ENCODE measurements at places on chromosomes 13 and 19.

DNA sequence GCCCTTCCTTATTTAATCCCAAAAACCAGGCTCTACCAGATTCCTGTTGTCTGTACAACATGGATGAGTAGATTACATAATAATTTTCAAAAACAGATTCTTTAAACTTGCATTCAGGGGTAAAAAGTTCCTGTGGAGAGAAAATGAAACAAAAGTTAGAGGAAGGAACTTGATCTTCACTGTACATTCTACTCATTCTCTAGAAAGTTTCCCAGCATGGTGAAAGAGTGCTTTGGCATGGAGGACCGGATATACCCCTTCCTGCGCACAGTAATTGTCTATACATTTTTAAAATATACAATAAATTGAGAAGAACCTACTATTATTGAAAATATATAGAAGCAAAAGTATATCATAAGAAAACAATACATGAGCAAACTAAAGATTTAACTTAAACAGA lies 274.2 kb downstream of the ITGBL1 start:
- H3K4me3 ChIP-seq, result no peak overlapping the region
- no peaks in the 10 kb centered on the region for H3K4me1 ChIP-seq
- no peak overlapping the region for H3K27ac ChIP-seq
- DNase-seq, result no peak
- no peaks in the 10 kb centered on the region for H3K27me3 ChIP-seq

DNA sequence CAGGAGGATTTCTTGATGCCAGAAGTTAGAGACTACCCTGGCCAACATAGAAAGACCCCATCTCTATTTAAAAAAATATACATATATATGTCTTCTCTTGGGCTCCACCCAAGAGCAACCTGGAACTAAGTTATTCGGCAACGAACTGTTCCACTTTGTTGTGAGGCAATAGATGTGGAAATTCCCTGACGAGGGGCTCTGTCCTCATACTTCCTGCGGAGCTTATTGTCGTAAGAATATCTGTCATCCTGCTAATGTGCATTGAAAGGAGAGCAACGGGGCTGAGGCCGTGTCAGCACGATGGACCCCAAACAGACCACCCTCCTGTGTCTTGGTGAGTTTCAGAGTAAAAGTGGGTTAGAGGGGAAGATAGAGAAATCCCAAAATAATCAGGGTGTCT lies at the start of gene FCAR:
Gene FCAR (plus strand): TSS at position 246 of the 400 bp plus-strand sequence. CDS start 55 bp downstream, at position 301.
- H3K4me3 ChIP-seq, result no peak within 1 kb of the TSS
- H3K27me3 ChIP-seq, result no peaks in the 10 kb centered on the region
- H3K36me3 ChIP-seq, result no peaks in the 10 kb centered on the region
- H3K4me1 ChIP-seq, result no peaks in the 10 kb centered on the region
- DNase-seq, result no peak

DNA sequence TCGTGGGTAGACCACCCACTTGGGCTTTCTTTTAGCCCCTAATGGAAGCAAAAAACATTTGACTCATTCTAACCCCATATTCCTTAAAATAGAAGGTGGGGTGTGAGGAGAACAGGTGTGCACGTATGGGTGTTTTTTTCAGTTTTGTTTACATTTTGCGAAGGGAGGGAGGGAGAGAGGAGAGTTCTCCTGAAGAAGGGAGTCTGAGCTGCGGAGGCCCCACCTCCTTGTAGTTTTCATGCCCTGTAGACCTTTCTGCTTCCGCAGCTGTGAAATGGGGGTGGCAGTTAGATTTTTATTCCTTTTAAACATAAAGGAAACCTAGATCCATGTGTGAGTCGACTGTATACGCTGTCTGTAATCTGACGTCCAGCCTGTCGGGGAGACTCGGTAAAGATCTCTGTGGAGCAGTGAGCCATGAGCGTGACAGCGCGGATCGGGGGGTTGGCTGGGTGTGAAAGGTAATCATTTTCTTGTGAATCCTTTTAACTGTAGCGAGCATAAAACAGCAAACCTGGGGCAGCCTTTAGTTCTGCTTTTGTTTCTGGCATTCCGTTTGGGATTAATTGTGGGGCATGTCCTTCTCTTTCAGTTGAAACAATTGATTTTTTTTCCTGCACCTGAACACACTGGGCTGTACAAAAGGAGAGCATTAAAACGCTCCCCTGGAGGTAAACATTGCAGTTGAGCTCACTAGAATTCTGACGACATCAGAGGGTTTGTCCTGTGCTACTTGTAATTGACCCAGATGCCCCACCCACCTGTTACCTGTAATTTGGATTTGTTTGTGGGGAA lies 2.3 kb downstream of the UPF1 start:
- H3K4me3 ChIP-seq, result no peak overlapping the region
- no peak overlapping the region for H3K27ac ChIP-seq
- H3K27me3 ChIP-seq, result no peaks in the 10 kb centered on the region
- H3K36me3 ChIP-seq, result no peaks in the 10 kb centered on the region
- H3K4me1 ChIP-seq, result peaks cover 4% of the 10 kb centered on the region

GRCh38 chr19:18435178-18435841 lies 2.6 kb downstream of the ISYNA1 start:
- H3K4me3 ChIP-seq, result no peak overlapping the region
- no peak for DNase-seq
- H3K36me3 ChIP-seq, result peaks cover 5% of the 10 kb centered on the region
- H3K4me1 ChIP-seq, result peaks cover 19% of the 10 kb centered on the region
- no peak overlapping the region for H3K27ac ChIP-seq

DNA sequence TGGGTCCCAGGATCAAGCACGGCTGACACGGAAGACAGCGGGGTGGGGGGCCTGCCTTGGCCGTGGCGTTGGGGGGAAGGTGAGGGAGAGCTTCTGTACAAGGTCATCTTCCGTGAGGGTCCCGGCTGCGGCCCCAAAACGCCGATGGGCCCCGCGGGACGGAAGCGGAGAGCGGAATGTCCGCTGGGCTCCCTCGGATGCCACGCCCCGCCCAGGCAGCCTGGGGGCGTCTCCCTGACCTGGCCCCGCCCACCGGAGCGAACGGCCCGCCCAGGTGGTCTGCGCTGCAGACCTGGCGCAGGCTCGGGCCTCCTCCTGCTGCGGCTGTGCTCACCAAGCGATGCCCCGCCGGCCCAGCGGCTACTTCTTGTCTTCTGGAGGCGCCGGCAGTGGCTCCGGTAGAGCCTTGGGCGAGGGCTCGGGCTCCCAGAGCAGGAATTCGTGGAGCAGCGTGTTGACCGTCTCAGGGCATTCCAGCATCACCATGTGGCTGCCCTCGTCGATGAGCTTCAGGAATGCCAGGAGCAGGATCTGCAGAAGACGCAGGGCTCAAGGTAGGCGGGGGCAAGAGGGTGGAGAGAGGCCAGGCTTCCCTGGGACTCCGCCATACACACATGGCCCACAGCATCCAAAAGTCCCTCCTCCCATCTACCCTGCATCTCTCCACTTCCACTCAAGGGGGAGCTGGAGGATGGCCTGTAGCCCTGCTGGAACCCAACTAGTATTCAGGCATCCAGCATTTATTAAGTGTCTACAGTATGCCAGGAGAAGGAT lies 10.7 kb downstream of the ABHD8 start:
- peaks cover 4% of the 10 kb centered on the region for H3K36me3 ChIP-seq
- no peaks in the 10 kb centered on the region for H3K27me3 ChIP-seq
- no peak overlapping the region for H3K27ac ChIP-seq
- DNase-seq, result no peak

DNA sequence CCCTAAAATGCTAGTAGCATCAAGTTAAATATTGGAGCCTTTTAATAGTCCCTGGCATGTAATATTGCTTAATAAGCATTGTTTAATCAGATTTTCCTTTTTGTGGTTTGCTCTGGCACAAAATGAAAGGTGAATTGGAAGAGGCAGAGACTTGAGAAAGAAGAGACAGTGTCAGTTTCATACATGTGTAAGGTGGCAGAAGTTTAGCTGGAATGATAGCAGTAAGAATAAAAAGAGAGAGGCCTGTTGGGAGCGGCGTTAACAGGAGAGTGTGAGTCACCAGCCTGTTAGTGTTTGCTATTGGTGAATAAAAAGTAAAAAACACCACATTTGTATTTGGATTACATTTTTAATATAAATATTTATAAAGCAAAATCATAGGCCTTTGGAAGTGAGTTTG lies 145.3 kb downstream of the PDS5B start:
- no peaks in the 10 kb centered on the region for H3K4me1 ChIP-seq
- H3K36me3 ChIP-seq, result no peaks in the 10 kb centered on the region
- H3K4me3 ChIP-seq, result no peak overlapping the region
- H3K27me3 ChIP-seq, result no peaks in the 10 kb centered on the region

DNA sequence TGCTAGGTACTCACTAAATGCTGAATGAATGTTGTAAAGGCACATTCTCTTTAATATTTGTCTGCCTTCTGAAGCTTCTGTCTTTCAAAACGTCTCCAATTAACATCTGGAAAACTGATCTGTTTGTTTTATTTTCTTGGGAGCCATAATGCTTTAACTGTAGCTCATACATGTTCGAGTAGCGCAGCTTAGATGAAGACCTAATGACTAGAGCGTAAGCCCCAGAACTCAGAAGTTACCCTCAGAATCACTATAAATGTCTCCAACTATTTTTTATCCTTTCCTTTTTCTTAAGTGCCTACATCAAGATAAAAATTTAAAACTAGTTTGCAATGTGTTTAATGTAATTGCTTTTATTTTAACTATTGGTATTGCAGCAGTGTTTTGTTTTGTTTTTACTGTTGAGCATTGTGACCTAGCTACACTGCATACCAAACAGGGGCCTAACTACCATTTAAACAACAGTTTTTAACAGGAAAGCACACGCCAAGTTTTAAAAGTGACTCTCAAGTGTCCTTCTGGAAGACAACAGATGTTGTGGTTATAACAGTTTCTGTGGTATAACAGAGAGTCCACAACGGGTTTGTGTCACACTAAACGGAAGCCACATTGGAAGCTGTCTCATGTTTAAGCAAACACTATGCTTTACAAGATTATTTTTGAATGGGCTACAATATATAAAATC lies 42.0 kb downstream of the MRPL57 start:
- no peak overlapping the region for H3K27ac ChIP-seq
- H3K27me3 ChIP-seq, result no peaks in the 10 kb centered on the region
- no peak overlapping the region for H3K4me3 ChIP-seq
- DNase-seq, result no peak
- no peaks in the 10 kb centered on the region for H3K36me3 ChIP-seq
